ENCODE measurements at places on chromosomes 16 and 17. TPM values are rescaled to one million over a fixed set of nuclear protein-coding genes. Genes with fewer than 3 reads are reported as not detected.

HDAC5 gene
- total RNA-seq = 28.4 TPM

- no peaks in the 10 kb centered on the region for H3K4me1 ChIP-seq
- no peaks in the 10 kb centered on the region for H3K36me3 ChIP-seq
- no peaks in the 10 kb centered on the region for H3K27me3 ChIP-seq
- DNase-seq = no peak
- H3K4me3 ChIP-seq = no peak overlapping the region
- no peak overlapping the region for H3K27ac ChIP-seq
These were observed 177.7 kb upstream of the SALL1 start for GRCh38 chr16:51328733-51329132.

GRCh38 chr16:78745108-78746019 is 645.9 kb downstream of the WWOX start:
- H3K4me1 ChIP-seq = peaks cover 74% of the 10 kb centered on the region
- no peaks in the 10 kb centered on the region for H3K36me3 ChIP-seq
- no peaks in the 10 kb centered on the region for H3K27me3 ChIP-seq

ABCA10 gene
- 1.1 TPM for total RNA-seq

DNA sequence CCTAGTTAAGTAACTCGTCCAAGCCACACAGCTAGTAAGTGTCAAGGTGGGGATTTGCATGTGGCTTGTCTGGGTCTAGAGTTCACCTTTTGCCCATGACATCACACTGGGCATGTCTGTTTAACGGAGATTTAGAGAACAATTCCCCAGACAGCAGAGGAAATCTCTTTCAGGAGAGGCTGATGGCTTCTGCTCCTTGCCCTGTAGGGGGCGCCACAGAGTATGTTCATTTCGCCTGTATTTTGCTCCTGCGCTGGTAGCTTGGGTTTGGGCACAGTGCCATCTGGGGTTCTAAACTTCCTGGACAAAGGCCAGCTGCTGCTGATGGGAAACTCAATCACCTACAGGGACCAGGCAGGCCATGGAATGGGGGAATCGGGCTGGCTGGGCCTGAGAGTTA is 20.4 kb downstream of the OTOA start:
- peaks cover 4% of the 10 kb centered on the region for H3K4me1 ChIP-seq
- no peak overlapping the region for H3K4me3 ChIP-seq
- H3K27me3 ChIP-seq = peaks cover 13% of the 10 kb centered on the region
- no peak overlapping the region for H3K27ac ChIP-seq

CLDN7 gene
- total RNA-seq = 1.1 TPM

DNA sequence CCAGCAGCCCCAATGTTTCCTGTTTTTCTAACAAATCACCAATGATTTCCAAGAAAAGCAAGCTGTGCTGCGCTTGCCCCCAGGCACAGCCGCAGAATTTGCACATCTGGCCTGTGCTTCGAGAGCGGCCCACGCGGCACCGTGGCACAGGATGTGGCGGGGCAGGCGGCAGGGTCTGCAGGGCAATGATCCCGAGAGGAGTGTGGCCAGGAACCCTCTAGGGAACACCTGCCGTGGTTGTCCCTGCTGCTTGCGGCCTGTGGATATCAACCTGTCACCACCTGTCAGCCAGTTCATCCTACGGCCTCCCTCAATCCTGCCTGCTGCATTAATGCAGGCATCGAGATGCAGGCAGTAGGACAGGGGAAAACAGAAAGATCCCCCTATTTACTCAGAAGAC is 24.0 kb downstream of the PIK3R5 start:
- no peak for DNase-seq
- peak overlapping the region; percentile 51 for H3K4me3 ChIP-seq
- H3K4me1 ChIP-seq = peaks cover 68% of the 10 kb centered on the region
- H3K27ac ChIP-seq = peak overlapping the region; percentile 73
- H3K27me3 ChIP-seq = no peaks in the 10 kb centered on the region

PRSS22 gene
- not detected for total RNA-seq

GDPD1 gene
- total RNA-seq = 0.71 TPM

DNA sequence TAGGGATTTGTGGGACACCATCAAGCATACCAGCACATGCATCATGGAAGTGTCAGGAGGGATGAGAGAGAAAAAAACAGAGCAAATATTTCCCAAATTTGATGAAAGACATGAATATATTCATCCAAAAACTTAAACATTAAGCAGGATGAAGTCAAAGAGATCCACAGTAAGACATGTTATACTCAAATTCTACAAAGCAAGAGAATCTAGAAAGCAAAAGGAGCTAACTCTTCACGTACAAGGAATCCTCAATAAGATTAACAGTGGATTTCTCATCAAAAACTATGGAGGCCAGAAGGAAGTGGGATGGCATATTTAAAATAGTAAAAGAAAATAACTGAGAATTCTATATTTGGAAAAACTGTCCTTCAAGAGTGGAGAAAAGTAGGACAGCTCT is 374.8 kb downstream of the ZFHX3 start:
- H3K27ac ChIP-seq = no peak overlapping the region
- no peak overlapping the region for H3K4me3 ChIP-seq
- DNase-seq = no peak
- no peaks in the 10 kb centered on the region for H3K27me3 ChIP-seq
- H3K36me3 ChIP-seq = peaks cover 9% of the 10 kb centered on the region

All from activated B cell treated with CpG ODN at 0.5 μM for 24 hours (primary cell).